ENCODE measurements at places on chromosomes 7 and 10.

DNA sequence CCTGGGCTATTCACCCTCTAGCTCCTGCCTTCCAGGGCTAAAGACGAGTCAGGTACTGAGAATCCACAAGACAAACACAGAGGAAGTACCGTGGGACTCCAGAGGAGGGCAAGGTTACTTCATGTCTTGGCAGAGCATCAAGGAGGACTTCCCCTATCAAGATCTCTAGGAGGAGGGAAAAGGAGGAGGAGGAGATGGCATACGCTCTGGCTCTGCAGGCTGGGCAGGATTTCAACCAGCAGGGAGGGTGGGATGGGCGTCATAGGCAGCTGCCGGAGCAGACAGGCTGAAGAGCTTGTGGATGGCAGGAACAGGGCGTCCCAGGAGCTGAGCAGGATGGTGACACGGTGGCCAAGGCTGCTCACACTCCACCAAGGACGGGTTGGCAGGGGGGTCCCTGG, 21.3 kb downstream of the MDH2 start:
- peak; percentile 44 for DNase-seq

GRCh38 chr10:69851306-69851705, 49.6 kb downstream of the COL13A1 start:
- no peak for DNase-seq

GRCh38 chr10:18066947-18067346, 73.3 kb upstream of the CACNB2 start:
- DNase-seq, result no peak

DNA sequence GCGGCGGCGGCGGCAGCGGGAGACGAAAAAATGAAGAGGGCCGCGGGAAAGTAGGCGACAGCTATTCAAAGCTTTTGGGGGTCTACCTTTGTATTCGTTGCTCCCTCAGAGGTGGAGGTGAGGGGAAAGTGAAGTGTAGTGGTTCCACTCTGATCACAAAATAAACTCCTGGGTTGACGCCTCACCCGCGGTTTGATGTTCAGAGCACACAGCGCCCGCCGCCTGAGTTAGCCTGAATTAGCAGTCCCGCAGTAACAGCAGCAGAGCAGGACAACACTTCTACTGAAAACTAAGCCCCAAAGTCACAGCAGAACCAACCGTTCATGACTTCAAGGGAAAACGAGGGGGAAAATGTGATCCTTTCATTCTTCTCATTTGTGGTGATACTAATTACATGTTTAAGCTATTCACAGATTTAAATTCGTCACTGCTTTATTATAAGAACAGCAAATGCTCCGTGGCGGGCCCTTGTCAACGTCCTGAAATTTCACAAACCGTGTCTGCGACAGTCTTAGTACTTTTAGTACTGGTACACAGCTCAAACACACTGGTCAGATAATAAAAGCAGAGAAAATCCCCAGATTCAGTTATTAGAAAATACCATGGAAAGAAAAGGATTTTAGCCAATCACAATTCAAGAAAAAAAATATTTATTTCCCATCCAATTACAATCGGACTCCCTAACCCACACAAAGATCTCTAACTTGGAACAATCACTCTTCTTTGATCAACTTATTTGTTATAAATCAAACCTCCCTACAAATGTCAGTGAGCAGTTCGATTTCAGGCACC, 563 bp upstream of the JMJD1C start:
- DNase-seq, result peak; percentile 79

GRCh38 chr10:5959142-5959541, 18.2 kb downstream of the IL15RA start:
- DNase-seq, result no peak

GRCh38 chr7:33627741-33628140, 277.6 kb upstream of the BMPER start:
- DNase-seq, result no peak

DNA sequence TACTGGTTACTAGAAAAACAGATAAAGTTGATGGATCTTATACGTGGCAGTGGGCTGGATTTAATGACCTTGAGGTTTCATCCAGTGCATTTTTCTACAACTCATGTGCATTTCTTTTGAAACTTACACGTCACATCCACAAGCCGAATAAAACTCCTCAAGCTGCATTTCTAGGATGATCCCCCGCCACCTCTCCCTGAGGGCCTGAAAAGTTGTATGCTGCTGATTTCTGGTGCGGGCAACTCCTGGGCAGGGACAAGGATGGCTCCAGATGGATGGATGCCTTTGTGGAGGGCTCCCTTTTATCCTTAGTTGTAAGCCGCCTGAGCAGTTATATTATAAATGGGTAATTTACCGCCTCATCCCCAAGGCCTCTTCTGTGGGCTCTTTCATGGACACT, 1091.1 kb downstream of the LRMDA start:
- DNase-seq, result no peak

DNA sequence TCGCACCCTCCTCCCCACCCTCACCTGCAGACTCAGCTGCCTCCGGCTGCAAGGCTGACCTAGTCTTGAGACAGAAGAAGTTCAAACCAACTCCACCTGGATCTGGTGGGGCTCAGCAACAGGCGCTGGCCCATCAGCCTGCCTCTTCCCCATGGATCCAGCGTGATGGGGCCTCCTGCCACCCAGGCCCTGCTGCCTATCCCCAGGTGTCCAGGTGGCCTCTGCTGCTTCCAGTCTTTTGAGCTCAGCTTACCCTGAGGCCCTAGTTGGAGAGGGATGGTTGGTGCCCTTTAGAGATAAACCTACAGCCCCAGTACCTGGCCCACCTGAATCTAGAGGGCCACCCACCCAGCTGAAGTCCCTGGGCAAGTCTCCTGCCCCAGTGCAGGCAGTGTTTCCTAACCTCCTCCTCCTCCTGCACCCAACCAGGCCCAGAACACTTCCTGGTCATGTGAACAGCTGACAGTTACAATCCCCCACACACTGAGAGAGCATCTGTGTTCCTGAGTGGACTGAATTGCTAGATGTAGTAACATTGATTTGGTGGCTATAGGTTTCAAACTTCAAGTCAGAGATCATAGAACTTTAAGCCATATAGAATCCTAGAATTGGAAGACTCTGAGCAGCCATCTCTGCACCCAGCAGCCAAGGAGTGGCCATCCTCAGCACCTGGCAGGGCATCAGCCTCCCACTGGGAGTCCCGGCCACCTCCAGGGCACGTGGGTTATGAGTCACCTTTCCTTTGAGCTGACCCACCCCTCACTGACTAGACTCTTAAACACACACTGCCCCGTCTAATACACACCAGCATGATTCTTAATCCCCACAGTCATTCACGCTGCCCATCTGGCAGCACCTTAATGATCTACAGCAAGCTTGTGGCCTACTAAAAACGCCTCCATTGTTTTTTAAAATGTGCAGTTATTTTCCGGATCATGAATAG, 51.9 kb downstream of the ALOX5 start:
- no peak for DNase-seq

DNA sequence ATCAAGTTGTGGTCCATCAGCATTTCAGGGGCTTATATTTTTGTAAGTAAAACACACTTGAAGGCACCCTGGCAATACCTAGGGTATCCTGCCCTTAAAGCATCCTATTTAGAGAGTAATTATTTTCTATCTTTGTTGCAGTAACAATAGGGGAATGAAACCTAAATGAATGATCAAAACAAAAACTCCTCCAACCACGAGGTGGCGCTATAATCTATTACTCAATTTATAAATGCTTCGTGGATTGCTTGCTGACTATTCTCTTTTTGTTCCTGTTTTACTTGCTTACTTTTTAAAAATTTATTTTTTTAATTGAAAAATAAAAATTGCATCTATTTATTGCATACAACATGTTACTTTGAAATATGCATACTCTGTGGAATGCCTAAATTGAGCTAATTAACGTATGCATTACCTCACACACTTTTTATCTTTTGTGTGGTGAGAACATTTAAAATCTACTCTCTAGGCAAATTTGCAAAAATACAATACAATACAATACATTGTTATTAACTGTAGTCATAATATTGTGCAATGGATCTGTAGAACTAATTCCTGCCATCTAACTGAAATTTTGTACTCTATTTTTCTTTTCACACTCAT, 147.7 kb upstream of the BMPER start:
- peak; percentile 66 for DNase-seq

DNA sequence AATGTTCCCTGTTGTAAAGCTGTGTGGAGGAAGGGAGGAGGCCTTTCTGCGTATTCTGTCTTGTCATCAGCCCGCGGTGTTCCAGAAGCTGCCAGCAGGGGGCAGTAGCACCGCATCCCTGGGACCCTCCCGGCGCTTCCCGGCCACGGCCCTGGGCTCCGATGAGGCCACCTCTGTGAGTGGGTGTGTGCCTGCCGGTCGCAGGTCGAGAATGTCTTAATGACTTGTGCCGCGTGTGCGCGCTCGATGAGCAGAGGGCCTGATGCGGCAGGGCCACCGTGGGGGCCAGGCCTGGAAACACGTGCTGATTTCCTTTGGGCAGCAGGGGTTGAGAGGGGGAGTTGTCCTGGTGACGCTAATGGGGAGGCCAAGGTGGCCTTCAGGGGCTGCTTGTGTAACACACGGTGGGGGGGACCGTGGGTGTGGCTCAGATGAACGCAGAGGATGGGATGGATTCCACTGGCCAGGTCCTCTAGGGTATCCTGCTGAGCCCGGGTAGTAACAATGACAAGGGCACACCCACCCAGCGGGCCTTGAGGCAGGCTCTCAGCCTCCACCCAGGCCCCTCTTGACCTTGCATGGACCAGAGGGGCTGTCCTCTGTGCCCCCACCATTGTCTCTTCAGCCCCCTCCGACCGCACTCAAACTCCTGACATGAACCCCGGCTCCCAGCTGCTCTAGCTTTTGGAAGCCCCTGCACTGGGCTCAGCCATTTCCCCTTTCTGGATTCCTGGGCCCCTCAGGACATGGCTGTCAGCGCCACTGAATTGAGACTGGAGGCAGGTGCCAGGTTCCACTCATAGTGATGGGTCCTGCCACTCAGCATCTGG, 135.9 kb upstream of the PODXL start:
- DNase-seq, result peak; percentile 87

- no peak for DNase-seq
Measured at GRCh38 chr7:4077980-4078379, 604.1 kb upstream of the FOXK1 start.

DNA sequence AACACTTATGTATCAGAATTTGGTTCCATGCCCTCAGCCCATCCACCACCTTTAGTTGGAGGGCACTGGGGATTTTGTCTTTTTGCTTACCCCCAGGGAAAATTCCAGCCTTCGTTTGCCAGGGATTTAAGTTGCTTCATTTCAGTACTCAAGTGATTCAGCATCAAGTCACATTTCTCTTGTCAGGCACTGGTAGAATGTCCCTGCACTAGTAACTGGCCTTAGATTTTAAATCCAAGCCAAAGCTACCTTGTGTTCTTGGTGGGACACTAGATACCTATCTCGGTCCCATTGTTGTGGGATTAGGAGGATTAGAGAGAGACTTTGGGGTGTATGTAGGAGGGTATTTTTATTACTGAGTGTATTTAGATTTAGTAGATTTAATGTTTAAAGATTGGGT, 613.1 kb downstream of the SUGCT start:
- DNase-seq, result peak; percentile 57

DNA sequence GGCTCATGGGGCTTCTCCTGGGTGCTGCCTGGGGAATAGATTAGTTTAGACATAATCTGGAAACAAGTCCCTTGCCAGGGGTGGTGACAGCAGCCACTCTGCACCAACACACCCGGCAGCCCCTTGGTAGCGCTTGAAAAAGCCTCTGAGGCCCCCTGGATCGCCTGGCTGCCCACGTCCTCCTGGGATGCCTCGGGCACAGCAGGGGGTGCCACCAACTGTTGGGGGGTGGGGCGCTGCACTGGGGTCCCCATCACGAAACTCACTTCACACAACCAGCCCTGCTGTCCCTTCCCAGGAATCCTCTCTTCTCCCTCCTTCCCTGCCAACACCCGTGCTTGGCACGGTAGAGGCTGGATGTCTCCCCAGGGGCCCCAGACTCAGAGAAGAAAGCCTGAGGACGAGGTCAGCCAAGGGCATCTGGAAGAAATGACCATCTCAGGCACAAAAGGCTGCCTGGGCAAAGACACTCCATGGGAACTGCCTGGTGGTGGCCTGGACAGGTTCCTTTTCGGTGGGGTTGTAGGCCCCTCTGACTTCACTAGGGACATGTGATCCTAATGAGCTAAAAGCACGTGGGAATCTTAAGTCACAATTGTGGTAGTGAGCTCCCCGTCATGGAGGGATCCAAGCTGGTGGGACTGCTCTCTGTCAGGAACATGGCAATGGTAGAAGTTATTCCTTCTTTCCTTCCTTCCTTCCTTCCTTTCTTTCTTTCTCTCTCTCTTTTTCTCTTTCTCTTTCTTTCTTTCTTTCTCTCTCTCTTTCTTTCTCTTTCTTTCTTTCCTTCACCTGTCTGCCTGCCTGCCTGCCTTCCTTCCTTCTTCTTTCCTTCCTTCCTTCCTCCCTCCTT, 11.3 kb downstream of the TMEM270 start:
- DNase-seq, result no peak

DNA sequence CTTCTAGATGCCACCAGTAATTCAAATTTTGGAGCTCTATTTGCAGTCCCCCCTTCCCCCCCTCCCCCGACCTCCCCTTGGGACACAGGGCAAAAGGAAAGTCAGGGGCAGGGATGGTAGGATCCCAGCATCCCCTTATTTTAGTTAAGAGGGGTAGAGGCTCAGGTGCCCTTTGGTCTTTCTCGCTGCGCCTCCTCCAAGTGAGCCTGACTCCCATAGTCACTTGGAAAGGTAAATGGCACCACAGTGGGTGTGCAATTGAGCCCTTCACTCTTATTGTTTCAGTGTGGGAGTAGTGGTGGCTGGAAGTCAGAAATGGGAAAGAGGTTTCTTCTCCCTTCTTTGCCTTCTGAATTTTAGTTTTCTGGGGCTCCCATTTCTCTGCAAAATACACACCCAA, 8.2 kb upstream of the FEZF1 start:
- DNase-seq, result peak; percentile 60

DNA sequence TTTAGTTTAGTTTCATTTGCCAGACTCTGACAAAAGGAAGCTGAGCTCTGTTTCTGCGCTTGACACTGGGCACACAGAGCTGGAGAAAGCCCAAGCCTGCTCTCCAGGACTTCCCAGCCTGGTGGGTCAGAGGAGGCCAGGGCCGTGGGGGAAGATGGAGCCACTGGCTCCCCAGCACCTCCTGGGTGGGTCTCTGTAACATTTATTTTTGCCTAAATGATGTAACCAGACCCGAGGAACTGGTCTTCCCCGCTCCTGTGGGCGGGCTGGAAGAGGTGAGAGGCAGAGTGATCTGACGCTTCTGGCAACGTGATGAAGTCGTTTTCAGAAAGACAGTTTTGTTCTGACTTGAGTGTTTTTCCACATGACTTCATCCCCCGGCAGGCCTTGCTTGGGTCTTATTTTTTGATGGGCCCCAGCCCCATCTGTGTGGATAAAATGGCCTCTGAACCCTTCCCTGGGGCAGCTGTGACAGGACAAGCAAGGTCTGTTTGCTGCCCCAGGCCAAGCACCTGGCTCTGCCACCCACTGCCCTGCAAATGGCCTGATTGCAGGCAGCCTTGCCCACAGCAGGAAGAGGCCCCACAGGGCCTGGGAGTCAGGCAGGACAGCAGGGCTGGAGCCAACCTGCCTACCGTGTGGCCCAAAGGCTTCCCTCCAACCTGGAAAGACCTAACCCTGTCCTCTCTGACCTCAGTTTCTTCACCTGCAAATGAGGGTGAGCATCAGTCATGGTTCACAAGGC, 304.9 kb upstream of the ZMIZ1 start:
- DNase-seq, result no peak

GRCh38 chr7:24336461-24336860, 52.5 kb downstream of the NPY start:
- no peak for DNase-seq

- DNase-seq, result no peak
Measured at GRCh38 chr7:147779949-147780348, 810.6 kb upstream of the C7orf33 start.

Data from neural progenitor cell (in vitro differentiated cells).